Dorsolateral prefrontal cortex (tissue), 122 donors: ENCODE measurements at places on chromosomes 2 and 18.

- no peak for DNase-seq
These were observed 29.4 kb downstream of the SIX3 start for GRCh38 chr2:44970846-44971450.

DNA sequence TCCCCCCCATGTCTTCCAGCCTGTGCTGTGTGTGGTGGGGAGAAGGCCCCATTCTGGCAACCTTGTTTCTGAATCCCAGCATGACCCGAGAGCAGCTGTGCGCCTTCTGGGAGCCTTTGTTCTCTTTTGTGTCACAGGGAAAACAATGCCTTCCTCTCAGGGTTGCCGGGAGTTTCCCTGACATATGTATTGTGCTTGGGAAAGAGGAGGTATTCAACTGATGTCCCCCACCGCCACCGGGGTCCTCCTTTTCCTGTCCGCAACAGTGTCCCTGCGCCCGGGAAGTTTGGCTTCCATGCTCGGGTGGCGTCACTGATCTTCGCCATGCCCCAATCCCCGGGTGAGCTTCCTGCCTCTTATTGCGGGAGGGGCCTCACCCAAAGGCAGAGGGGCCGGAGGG lies 77.5 kb upstream of the ASB18 start:
- no peak for DNase-seq

DNA sequence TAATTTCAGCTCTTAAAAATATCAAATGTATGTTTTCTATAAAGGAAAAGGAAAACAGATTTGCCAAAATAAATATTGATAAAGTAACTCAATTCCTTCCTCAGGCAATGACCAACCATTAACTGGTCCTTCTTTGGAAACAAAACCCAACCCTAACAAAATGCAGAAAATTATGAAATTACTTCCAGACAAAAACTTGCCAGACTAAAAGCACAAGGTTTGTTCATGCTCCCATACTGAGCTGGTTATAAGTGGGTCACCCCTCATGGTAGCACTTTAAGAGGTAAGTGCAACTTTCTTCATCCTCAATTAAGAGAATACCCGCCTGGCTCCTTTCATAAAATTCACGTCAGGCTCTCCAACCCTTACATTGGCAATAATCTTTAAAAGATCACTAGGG lies 31.1 kb upstream of the TTC32 start:
- no peak for DNase-seq

DNA sequence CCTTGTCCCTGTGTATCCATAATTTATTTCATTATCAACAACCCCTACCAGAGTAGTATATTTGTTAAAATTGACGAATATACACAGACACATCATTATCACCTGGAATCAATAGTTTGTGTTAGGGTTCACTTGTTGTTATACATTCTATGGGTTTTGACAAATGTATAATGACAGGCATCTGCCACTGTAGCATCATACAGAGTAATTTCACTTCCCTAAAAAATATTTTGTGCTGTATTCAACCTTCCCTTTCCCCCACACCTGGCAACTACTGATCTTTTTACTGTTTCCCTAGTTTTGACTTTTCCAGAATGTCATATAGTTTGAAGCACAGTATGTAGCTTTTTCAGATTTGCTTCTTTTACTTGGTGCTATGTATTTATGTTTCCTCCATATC lies 132.0 kb downstream of the ZNF804A start:
- DNase-seq = no peak

GRCh38 chr2:29731948-29732347 lies 189.4 kb downstream of the ALK start:
- DNase-seq = no peak

DNA sequence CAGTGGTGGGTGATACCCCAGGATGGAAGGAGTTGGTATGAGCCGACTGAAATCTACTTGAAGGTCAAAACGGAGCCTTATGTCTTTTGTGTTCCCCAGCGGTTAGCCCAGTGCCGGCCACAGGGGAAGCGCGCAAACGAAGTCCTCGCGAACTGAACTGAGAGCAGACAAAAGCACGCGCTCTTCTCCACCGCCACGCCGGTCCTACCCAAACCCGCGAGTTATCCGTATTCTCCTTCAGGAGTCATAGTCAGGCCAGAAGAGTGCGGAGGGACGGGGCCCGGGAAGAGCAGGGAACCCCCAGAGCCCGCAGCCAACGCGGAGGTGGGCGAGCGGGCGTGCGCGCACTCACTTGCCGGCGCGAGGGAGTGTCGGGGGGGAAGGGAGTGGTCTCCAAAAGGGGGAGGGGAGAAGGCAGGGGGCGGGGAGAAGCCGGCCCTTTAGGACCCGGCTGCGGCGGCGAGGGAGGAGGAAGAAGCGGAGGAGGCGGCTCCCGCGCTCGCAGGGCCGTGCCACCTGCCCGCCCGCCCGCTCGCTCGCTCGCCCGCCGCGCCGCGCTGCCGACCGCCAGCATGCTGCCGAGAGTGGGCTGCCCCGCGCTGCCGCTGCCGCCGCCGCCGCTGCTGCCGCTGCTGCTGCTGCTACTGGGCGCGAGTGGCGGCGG lies at the start of gene IGFBP2:
Gene IGFBP2, plus strand, starts transcription at position 469 of the 664 bp plus-strand sequence. Its CDS starts 104 bp downstream, at position 573.
- no peak for DNase-seq

GRCh38 chr2:145861940-145862339 lies 1342.0 kb upstream of the ZEB2 start:
- no peak for DNase-seq

GRCh38 chr2:17069564-17069963 lies 403.9 kb upstream of the CYRIA start:
- no peak for DNase-seq

DNA sequence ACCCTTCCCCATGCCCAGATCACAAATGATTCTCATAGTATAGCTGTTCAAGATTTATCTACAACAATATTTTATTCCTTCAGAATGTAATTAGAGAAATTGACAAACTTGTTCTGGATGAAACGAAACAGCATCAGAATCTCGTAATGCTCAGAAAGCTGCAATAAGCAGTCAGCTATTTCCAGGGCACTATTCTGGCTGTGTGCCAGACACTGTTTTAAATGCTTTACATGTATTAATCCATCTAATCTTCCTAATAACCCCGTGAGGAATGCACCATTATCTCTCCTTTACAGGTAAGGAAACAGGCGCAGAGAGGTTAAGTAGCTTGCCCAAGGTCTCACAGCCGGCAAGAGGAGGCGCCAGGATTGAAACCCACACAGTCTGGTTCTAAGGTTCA lies 10.1 kb upstream of the LYPD6B start:
- no peak for DNase-seq

DNA sequence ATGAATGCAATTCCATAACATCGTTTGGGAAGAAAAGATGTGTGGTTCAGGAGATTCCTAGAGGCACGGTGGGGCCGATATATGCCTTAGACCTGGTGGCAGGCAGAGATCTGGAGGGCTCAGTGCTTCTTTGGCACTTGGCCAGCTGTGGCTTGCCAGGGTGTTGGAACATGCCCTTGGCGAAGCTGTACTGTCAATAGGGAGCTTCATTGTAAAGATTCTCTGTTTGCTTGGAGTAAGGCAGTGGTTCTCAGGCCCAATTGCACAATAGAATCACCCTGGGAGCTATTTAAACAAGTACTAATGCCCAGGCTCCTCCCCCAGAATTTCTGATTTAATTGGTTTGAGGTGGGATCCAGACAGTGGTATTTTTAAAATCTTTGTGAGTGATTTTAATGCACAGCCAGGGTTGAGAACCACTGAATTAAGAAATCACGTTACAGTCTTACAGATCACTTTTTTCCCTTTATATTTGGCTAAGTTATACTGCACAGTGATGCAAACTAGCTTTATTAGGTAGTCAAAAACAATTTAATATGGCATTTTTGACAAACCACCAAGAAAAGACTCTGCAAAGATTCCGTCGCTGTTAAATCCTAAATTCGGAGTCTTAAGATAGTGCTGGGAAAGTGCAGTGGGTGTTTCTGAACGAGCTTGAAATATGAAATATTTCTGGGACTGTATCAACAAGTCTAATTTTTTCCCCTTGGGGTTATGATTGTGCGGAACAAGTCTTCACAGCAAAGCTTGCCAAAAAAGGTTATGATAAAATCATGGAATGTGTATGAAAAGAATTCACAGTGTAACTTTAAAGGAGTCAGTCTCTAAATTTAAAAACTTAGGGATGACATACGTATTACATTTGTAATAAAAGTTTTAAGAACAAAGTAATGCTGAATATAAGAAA lies 78.0 kb downstream of the CRIM1 start:
- peak; percentile 7 for DNase-seq

DNA sequence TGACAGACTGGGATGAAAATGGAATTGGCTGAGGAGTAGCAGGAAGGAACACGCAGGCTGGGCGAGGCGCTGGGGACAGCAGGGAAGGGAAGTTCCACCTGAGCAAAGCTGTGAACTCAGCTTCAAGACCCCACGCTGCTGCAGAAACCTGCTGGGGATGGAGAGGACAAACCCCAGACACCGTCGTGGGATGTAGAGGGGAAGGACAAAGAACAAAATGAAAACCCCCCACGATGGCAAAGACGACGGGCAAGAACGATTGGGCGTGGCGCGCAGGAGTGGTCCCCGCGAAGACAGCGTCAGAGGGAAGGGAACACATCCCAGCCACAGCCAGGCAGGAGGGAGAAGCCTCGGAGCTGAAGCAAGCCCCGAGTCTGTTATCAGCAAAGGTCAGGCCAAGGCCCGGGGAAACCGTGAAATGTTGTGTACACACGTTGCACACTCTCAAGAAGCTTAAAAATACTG lies 222.9 kb downstream of the NDUFA10 start:
- peak; percentile 13 for DNase-seq

- no peak for DNase-seq
These were observed 186.4 kb upstream of the FAM98A start for GRCh38 chr2:33785201-33786106.

DNA sequence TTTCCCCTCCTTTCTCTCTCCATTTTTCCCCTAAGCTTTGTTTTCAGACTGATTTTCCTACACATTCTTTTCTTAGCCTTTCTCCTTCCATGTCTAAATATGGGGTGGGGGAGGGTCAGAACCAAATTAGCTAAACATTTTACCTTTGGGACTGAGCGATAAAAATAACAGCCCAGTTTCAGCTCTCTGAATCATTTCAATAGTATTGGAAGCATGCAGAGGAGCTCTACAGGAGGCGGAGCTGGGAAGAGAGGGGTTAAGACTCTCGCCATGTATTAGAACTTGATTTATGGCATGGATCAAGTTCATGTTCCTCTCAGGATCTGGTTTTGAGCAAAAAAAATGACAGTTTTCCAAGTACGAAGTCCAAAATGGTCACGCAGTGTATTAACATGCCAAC lies 109.1 kb downstream of the CPO start:
- no peak for DNase-seq

- DNase-seq = no peak
These were observed 234.9 kb upstream of the SMAD7 start for GRCh38 chr18:49185623-49186022.

DNA sequence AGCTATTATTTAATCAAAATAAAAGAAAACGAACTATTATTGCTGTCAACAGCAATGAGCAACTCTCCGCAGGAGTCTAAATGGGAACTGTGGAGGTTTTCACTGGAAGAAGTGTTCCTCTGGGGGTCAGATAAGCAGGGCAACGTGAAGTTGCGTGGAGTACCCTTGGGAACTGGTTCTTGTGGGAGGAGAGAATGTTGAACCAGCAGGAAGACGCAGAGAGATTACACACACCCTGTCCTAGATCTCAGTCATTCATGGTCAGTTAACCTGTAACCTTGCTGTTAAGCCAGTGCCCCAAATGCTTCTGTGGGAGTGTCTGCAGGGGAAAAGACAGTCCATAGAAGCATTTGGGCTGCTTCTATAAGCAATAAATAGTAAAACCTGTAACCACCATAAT lies 20.4 kb upstream of the CABLES1 start:
- DNase-seq = no peak

DNA sequence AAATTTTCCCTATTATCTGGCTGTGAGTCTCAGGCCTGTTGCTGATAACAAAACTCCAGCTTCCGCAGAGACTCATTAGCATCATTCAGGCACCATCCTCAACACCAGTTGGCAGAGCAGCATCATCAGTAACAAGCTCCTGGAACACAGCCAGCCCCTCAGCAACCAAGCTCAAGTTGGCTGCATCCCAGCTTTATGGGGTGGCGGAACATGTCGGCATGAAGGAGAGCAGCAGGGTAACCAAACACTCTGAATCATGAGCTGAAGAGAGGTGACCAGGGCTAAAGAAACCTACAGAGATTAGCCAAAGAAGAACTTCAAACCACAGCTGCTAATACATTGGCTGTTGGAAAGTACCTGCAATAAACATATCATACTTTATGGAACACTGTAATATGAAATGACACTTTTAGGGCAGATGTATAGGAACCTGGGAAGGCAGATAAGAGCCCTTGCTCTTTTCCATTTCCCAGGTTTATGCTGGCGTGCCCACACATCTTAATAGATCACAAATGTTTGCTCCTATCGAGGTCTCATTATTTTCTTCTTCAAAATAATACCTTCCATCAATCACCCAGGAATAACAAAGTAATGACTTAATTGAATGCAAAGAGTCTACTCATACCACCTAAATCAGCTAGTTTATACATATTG lies 63.8 kb downstream of the PDE11A start:
- DNase-seq = no peak
